ENCODE measurements at places on chromosomes 6 and 20.

GRCh38 chr20:25252686-25253421 is 5.0 kb downstream of the PYGB start:
- DNase-seq: no peak

DNA sequence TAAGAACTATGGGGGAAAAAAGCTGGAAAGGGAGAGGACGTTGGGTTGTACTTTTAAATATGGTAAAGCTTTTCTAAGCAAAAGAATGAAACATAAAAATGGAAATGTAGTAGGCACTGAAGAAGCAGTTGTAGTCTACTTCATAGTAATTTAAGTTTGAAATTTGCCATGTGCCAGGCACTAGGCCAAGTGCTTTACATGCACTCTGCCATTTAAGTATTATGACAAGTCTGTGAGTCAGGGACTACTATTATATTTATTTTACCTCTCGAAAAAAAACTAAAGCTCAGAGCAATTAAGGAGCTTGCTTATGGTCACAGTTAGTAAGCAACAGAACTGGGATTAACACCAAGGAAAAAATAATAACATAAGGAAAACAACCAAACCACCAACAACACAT is 257.8 kb downstream of the GMDS start:
- no peak for DNase-seq

GRCh38 chr6:40437631-40438030 is 149.5 kb downstream of the LRFN2 start:
- DNase-seq: no peak

GRCh38 chr20:52801628-52802006 is 170.5 kb upstream of the TSHZ2 start:
- no peak for DNase-seq

DNA sequence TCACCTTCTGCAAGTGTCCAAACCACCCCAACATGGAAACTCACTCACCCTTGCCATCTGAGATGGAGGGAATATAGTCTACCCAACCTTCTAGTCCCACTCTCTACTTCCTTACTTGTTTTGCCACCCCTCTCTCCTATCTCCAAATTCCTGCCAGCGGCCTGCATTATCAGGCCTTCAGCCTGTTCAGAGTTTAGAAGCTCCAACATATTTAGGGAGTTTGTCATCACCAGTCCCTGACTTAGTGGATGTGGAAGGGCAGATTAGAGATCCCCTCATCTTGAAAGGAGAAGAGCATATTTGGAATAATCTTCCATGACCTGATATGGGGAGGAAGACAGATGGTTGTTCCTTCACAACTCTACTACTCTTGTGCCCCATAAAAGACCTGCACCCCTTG is 281.4 kb upstream of the MAP3K7 start:
- DNase-seq: no peak

DNA sequence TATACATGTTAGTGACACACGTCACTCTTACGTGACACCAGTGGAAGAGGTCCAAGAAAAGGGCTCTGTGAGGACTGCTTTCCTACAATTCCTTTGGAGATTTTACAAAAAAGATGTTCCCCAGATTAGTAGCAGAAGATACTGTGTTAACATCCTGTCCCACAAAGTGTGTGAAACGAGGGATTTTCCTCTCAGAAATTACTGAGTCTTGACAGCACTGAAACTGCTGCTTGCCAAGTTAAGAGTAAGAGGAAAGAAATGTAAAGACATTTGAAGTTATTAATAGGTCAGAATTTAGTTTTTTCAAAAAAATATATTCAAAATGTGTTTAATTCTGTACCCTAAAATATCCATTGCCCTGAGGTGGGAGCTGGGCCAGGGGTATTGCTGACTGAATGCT is 58.8 kb upstream of the MAP7 start:
- no peak for DNase-seq

DNA sequence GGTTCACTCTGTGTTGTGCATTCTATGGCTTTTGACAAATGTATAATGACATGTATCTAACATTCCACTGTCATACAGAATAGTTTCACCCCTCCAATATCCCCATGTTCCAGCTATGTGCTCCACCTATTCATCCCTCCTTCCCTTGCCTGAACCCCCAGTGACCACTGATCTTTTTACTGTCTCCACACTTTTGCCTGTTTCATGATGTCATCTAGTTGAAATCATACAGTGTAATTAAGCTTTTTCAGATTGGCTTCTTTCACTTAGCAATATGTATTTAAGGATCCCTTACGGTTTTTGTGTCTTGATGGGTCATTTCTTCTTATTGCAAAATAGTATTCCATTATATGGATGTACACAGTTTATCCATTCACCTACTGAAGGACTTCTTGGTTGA is 39.8 kb downstream of the TGM6 start:
- DNase-seq: no peak

DNA sequence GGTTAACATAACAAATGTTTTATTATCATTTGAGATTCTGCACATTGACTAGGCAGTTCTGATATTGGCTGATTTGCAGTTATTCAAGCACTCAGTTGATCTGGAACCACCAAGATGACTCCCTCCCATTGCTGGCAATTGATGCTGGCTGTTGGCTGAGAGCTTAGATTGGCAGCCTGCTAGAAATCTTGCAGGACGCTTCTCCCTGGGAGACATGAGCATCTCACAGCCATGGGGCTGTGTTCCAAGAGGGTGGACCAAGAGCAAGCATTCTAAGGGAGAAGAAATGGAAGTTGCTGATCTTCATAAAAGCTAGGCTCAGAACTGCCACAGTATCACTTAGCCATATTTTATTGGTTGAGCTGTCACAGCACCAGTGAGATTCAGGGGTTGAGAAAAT is 233.4 kb upstream of the ID4 start:
- DNase-seq: no peak

GRCh38 chr20:62080249-62080990 is 14.7 kb upstream of the TAF4 start:
- DNase-seq: no peak

DNA sequence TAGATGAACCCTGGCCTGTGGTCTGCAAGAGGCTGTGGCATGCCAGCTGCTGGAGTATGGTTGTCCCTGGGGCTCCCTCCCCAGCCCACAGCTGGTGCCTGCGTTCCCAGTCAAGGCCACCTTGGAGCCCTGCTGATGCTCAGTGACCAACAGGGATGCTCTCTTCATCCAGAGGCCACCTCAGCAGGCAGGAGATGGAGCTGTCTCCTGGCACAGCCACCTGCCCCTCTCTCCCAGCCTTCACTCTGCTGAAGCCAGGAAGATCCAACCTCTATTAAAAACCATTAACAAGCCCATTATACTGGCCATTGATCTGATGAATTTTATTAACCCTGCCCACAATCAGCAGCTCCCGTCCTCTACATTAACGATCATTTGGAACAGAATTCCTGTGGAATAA is 40.4 kb downstream of the ADTRP start:
- no peak for DNase-seq

- DNase-seq: no peak
Observed at GRCh38 chr6:110493253-110493800, 16.9 kb upstream of the SLC22A16 start.

- no peak for DNase-seq
Observed at GRCh38 chr6:160858886-160859285, 132.7 kb upstream of the MAP3K4 start.

- DNase-seq: no peak
Observed at GRCh38 chr6:97052896-97053295, 128.4 kb downstream of the KLHL32 start.

DNA sequence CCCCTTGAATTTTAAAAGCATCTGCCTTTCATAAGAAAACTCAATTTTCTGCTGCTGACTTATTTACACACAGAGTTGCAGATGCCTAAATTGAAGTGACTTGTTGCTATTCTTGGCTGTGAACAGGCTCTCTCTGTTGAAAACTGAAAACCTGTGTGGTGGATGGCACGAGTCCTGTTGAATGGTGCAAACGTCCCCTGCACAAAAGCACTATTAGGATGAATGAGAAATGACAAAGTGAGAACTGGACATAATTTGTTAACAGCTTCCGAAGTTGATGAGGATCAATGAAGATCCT is 201.7 kb upstream of the PREP start:
- DNase-seq: no peak

GRCh38 chr6:56475736-56476457 is 166.8 kb downstream of the DST start:
- no peak for DNase-seq

- peak; percentile 57 for DNase-seq
Observed at GRCh38 chr6:9412951-9413559, 977.7 kb upstream of the SLC35B3 start.

GRCh38 chr20:31595654-31596411 is 9.3 kb upstream of the ID1 start:
- peak; percentile 75 for DNase-seq

DNA sequence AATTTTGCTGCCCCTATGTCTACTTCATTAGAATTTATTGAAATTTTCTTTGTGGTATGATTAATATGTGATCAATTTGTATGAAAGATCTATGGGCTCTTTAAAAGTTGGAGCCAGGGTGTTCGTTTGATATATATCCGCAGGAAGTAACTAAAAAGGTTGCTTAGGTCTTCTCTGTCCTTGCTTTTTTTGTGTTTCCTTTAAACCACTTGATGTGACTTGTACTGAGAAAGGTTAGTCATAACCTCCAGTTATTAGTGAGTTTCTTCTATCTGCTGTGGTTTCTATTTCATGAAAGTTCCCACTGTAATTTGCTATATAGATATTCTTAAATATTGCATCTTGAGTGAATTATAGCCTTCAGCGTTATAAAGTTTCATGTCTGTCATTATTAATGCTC is 585.3 kb upstream of the ARID1B start:
- no peak for DNase-seq

DNA sequence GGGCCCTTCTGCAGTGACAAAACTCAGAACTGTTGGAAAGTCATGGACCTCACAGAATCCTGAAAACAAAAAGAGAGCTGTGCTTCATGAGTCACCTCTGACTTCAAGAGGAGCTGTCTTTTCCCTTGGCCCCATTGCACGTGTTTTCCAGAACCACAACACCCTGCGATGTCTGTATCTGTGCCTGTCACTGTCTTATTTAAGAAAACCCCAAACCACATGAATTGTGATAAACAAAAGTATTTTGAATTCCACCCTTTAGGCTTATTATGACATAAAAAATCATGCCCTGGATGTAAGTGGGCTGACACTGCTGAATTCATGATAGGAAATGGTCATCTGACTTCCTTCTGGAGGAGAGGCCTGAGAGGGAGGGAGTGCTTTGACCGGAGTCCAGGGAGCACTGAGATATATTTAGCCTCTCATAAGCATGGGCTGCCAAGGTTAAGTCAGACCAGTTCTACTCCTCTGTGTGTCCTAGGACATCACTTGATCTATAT is 96.4 kb upstream of the DUSP22 start:
- no peak for DNase-seq

GRCh38 chr6:150567823-150568383 is 31.8 kb upstream of the PLEKHG1 start:
- no peak for DNase-seq

DNA sequence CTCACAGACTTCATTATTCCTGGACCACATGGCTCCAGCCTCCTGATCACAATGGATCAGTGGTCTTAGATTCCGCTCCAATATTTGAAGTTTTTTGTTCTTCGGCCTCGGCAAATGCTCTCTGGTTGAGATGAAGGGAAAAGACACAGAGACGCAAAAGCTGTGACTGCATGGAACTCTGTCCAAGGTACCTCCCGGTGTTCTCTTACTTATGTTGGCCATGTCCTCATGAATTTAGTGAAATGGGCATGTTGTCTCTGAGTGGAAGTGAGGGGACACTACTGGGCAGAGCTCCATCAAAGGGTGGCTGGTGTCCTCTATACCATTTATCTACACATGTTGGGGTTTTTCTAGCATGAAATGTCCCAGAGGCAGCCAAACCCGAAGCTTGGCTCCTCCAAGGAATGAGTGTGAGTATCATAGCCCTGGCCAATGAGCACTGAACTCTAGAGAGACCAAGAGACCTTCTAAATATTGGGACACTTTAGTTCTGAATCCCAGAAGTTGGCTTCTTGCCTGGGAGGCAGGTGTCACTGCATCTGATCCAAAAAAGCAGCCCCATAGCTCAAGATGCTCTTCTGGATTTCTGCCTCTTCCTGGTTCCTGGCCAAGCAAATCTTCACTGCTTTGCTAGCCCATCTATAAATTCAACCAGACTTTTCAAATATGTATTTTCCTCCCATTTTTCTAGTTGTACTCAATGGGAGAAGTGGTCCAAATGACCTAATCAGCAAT is 34.1 kb downstream of the HLA-G start:
- DNase-seq: no peak

- no peak for DNase-seq
Observed at GRCh38 chr20:18705490-18705889, 108.1 kb upstream of the SCP2D1 start.

- no peak for DNase-seq
Observed at GRCh38 chr6:27076116-27076515, 171.4 kb upstream of the PRSS16 start.

DNA sequence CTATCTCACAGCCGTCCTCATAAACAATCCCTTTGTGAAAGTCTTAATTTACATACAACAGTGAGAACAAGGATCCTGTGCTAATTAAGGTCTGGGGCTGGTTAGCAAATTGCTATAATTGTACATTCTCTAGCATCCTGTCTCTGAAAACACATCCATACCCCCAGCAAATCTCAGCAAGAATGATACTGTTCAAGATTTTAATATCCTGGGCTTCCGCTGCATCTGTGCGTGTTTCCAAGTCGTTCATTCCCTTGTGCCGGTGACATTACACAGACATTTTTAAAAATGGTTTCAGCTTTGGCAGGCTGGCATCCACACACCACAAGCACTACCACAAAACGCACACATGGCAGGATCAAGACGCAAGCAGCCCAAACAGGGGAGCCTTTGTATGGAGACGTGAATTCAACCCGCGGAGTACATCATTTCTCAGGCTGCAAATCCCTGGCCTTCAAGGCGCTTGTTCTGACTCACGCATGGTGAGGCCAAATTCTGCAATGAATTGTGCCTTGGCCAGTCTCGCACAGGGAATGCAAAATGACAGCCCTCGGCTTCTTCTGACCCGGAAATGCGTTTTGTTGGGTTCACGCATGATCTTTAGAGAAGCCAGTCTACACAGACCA is 20.3 kb downstream of the ZMYND8 start:
- DNase-seq: no peak

GRCh38 chr20:10713161-10713560 is 39.4 kb upstream of the JAG1 start:
- DNase-seq: no peak

DNA sequence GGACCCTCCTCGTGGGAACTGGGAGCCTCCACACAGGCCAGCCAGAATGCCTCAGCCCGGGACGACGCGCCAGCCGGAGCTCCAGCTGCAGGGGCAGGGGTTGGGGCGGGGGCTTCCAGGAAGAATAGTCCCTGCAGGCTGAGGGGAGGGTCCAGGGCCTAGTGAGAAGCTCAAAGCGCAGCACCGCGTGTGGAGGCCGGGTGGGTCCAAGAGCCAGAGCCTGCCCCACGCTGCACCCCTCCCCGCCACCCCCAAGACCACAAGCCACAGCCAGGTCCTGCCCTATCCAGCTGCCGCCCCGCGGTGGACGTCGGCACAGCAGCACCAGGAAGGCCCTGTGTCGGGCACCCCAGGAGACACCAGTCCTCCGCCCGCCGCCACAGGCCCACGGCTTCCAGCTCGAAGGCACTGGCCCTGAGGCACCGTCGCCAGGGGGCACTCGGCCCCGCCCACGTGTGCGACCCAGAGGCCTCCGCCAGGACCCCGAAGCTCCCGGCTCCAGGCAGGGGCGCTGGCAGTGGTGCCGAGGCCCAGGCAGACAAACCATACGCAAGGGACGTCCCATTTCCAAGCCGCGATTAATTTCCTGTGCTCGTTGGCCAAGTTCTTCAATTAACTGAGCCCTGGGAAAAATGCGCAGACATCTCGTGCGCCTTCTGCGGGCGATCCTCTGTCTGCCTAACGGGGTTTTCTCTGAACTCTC is 19.5 kb downstream of the KCNQ2 start:
- DNase-seq: no peak

All from WTC11 (cell line).